ENCODE measurements at places on chromosomes 1 and 21.

DNA sequence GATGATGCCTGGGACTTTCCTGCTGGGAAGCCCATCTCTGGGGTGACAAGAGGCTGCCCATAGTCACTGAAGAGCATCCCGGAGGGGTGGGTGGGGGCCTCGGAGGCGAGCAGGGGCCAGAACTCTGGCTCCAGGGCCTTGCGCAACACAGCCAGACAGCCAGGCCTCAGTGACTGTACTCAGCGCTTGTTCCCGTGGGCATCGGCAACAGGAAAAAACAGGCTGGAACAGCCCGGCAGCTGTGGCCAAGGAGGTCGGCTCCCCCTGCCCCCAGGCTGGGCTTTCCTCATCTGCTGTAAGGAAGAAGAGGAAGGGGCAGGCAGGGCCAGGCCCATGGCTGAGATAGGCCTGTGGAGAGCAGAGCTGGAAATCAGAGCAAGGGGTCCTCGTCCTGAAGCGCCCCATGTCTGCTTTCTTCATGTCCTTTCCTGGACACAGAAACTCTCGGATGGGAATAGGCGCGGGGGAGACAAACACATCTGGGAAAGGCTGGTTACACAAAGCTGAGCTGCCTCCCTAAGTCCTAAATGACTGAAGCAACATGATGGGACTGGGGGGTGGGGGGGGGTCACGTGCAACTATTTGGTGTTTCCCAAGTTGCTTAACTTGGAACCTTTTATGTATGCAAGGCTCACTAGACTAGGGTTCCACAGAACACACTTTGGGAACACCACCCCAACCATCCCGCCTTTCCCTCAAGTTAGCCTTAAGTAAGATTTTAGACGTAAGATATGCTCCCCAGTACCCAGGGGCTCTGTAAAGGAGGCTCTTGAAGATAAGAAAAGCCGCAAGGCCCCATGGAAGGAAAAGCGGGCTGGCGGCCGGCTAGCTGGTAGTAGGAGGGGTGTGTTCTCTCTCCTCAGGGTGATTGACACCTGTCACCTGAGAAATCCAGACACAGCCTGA lies 30.7 kb downstream of the HSPG2 start:
- peak; percentile 71 for DNase-seq

GRCh38 chr1:168654198-168654915 lies 74.6 kb downstream of the DPT start:
- DNase-seq = no peak

DNA sequence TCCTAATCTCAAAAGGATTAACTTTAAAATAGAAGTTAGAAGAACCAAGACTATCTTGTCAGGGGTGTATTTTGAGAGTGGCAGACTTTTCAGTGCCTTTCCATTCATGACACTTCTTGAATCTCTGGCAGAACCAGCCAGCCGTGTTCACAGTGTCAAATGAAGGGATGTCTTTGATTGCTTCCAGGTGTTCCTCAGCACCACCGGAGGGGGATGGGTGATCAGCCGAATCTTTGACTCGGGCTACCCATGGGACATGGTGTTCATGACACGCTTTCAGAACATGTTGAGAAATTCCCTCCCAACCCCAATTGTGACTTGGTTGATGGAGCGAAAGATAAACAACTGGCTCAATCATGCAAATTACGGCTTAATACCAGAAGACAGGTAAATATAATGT lies 32.3 kb downstream of the FMO1 start:
- DNase-seq = no peak

DNA sequence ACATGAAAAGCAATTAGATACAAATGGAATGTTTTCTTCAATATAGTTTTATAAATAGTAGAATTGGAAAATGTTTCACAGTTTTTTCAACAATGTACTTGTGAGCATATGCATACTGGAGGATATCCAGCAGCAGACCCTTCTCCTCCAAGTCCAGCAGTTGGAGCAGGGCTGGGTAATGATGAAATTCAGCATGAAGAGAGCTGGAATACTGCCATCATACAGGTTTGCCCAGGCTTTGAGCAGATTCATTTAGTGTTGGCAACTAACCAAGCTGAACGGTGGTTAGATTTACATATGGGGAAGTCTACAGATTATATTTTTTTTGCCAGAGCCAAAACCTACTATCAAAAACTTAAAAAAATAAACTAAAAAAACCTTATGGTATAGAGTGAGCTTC lies 38.3 kb downstream of the WDR3 start:
- no peak for DNase-seq

DNA sequence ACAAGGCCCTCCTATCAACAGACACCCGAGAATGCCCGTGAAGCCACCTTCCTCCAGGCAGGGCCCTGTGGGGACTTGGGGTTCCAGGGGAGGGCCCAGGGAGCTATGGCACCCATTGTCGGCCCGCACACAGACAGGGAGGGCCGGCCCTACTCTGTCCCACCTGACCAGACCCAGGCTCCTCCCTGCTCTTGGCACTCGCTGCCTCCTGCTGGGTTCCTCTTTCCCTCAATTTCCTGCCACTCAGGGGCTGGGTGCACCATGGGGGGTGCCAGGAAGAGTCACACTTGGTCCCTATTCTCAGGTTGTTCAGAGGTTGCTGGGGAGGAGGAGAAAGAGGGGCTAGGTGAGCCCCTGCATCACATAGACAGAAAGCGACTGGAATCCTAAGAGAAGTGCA lies 8.0 kb upstream of the OXCT2 start:
- no peak for DNase-seq

DNA sequence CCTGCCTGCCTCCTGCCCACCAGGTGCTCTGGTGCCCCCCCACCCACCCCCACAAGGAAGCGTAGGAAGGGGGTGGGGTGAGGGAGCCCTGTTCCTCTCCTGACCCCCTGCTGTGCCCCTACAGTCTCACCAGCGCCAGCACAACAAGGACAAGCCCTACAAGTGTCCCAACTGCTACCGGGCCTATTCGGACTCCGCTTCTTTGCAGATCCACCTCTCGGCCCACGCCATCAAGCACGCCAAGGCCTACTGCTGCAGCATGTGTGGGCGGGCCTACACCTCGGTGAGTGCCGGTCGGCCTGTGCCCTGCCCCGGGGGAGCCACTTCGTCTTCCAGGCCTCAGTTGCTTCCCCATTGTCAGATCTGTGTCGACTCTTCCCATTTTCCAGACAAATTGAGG lies 25.9 kb downstream of the A3GALT2 start:
- no peak for DNase-seq

Measured in stromal cell of bone marrow (primary cell).